ENCODE measurements at places on chromosomes 6 and 20.

- peaks cover 1% of the 10 kb centered on the region for H3K4me1 ChIP-seq
- H3K27ac ChIP-seq = no peak overlapping the region
- no peak overlapping the region for H3K4me3 ChIP-seq
- no peaks in the 10 kb centered on the region for H3K36me3 ChIP-seq
Measured at GRCh38 chr6:151498327-151498726, 4.5 kb downstream of the CCDC170 start.

- H3K27me3 ChIP-seq = no peaks in the 10 kb centered on the region
- no peak overlapping the region for H3K27ac ChIP-seq
- H3K4me3 ChIP-seq = no peak overlapping the region
Measured at GRCh38 chr6:549906-550305, 107.0 kb downstream of the HUS1B start.

DNA sequence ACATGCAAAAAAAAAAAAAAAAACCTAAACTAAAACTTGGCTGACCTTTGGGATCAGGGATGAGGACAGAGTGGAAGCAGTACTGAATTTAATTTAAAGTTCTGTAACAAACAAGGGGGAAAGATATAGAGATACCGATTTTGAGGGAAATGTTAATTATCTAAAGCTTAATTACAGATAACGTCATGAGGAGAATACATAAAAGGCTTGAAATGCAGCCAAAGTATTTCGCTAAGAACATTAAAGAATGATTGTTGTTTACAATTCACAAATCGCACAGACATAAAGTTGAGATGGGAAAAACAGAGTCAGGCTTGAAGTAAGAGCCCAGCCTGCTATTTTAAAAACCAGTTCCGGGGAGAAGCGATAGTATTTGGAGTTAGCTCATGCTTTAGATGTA is 208.0 kb upstream of the SASH1 start:
- H3K36me3 ChIP-seq = no peaks in the 10 kb centered on the region
- no peaks in the 10 kb centered on the region for H3K4me1 ChIP-seq
- no peaks in the 10 kb centered on the region for H3K27me3 ChIP-seq
- no peak for DNase-seq
- no peak overlapping the region for H3K4me3 ChIP-seq

DNA sequence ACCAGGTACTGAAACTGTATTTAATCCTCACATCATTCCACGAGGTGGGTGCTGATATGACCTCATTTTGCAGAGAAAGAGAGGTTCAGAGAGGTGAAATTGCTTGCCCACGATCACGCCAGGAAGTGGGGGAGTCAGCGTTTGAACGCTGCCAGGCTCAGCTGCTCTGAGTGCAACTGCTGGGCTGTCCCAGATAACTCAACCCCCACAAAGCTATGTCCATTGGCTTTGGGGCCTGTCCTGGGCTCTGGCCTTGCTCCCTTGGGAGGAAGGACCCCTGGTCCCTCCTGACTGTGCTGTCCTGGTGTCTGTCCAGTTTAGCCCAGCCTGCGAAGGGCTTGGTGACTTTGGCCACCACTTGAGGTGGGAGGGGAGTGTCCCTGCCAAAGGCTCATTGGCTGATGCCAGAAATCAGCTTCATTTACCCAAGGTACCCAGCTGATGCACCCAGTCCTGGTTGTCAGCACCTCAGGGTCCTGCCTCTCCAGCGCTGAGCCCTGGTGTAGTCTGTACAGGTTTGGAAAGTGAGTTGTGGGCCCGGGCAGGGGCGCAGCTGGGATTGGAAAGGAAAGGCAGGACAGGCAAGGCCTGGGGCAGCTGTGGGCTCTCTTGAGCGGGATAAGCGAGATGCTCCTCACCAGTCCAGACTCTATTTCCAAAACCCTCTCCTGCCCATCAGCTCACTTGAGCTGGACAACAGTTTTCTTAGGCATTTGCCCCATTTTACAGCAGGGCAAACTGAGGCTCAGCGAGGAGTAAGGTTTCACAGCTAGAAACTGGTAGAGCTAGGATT is 38.5 kb downstream of the SUN5 start:
- H3K36me3 ChIP-seq = no peaks in the 10 kb centered on the region
- no peak overlapping the region for H3K4me3 ChIP-seq
- no peaks in the 10 kb centered on the region for H3K4me1 ChIP-seq
- no peak overlapping the region for H3K27ac ChIP-seq

GRCh38 chr6:151130329-151130728 is 109.4 kb upstream of the AKAP12 start:
- H3K27ac ChIP-seq = no peak overlapping the region
- no peaks in the 10 kb centered on the region for H3K36me3 ChIP-seq
- DNase-seq = no peak
- H3K4me1 ChIP-seq = no peaks in the 10 kb centered on the region
- H3K27me3 ChIP-seq = no peaks in the 10 kb centered on the region
- no peak overlapping the region for H3K4me3 ChIP-seq

GRCh38 chr20:38245753-38246152 is 14.8 kb downstream of the KIAA1755 start:
- H3K4me3 ChIP-seq = no peak overlapping the region
- no peaks in the 10 kb centered on the region for H3K4me1 ChIP-seq
- H3K36me3 ChIP-seq = no peaks in the 10 kb centered on the region
- no peaks in the 10 kb centered on the region for H3K27me3 ChIP-seq

DNA sequence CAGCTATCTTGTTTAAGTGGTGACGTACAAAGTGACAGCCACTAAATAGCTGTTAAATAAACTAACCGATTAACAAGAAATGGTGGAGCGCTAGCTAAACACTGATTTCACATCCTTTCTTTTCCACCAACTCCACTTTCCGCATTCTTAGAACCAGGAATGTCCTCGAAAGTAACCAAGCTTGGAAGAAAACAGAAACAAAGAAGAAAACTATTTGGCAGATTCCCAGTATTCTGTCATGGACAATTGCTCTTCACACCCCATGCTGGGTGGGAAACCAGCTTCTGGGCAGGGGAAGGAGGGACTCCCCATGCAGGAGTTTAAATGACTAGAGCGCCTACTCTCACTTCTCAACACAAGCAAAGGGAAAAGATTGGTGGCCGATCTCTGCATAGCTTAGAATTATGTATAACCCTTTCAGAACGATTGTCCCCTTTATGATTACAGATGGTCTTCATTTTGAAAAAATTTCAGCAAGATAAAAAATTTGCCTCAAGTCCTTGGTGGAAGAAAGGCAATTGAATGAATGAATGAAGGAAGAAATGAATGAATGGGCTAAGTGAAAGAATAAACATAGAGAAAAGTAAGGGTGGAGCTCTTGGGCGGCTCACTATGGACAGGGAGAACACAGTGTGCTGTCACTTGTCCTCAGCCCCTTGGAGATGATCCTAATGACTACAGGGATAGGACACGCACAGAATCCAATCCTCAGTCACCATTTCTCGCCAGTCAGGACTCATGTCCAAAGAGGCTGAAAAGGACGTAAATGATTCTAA is 148.7 kb upstream of the NEDD9 start:
- no peak overlapping the region for H3K4me3 ChIP-seq
- H3K27ac ChIP-seq = no peak overlapping the region
- H3K36me3 ChIP-seq = no peaks in the 10 kb centered on the region
- DNase-seq = no peak

GRCh38 chr6:149044528-149044927 is 273.0 kb upstream of the TAB2 start:
- no peak overlapping the region for H3K4me3 ChIP-seq
- DNase-seq = no peak
- no peak overlapping the region for H3K27ac ChIP-seq
- H3K36me3 ChIP-seq = no peaks in the 10 kb centered on the region
- no peaks in the 10 kb centered on the region for H3K27me3 ChIP-seq

- H3K4me3 ChIP-seq = no peak overlapping the region
- no peaks in the 10 kb centered on the region for H3K27me3 ChIP-seq
- no peaks in the 10 kb centered on the region for H3K4me1 ChIP-seq
- H3K36me3 ChIP-seq = no peaks in the 10 kb centered on the region
- H3K27ac ChIP-seq = no peak overlapping the region
Measured at GRCh38 chr20:4445784-4446183, 275.9 kb upstream of the PRND start.

DNA sequence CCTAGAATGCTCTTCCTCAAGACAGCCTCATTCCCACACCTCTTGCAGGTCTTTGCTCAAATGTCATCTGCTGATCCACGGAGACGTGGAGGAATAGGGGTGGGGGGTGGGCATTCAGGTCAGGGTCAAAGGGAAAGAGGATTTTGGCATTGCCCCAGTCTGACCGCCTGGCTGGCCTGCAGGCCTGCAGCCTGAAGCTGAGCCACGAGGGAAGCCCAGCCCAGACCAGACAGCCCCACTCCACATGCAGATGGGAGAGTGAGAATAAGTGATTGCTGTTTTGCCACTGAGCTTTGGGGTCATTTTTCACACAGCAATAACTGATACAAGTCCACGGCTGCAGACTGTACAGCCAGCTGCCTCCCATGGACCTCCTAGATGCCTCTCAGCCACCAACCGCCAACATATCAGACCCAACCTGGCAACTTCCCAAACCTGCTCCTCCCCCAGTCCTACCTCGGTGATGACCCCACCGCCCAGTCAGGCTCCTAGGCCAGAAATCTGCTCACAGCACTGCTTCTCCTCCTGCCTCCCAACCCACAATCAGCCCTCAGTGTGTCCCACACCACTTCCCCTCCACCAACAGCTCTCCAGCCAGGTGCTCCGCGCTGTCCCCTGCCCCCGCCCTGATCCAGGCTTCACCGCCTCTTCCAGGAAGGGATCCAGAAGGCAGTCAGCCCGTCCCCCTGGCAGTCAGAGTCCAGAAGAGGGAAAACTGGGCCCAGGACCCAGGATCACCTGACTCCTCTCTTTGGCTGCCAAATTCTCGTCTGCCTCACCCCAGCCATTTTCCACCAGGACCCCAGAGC is 14.0 kb downstream of the KIAA1755 start:
- no peaks in the 10 kb centered on the region for H3K4me1 ChIP-seq
- no peak for DNase-seq
- no peak overlapping the region for H3K4me3 ChIP-seq
- no peaks in the 10 kb centered on the region for H3K36me3 ChIP-seq

DNA sequence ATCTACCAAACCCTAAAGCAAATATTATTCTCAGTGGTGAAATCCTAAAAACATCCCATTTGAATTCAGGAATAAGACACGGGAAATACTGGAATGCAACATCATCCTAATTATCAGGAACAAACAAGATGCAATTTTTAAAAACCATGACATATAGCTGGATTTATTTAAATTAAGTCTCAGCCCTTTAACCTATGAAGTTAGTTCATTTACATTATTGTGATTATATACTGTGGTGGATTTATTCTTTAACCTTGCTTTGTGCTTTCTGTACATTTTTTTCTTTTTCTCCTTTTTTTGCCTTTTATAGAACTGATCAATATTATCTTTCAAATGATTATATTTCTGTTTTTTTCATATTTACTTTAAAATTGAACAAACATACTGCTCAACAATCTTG is 59.8 kb upstream of the ARMC2 start:
- no peaks in the 10 kb centered on the region for H3K4me1 ChIP-seq
- H3K27me3 ChIP-seq = no peaks in the 10 kb centered on the region
- no peaks in the 10 kb centered on the region for H3K36me3 ChIP-seq
- H3K4me3 ChIP-seq = no peak overlapping the region

DNA sequence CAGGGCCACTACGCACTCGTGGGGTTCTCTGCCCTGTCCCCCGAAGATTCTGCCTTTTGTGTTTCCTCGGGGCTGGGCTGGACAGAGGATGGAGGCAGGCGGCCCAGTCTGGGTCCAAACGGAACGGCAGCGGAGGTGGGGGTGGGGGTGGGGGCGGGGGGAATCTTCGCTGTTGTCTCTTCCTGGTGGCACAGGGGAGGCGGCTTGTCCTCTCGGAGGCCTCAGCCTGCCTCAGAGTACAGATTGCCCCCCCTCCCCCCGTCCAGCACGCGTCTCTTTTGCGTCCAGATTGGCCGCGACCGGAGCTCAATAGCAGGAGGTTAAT is 1.4 kb upstream of the INSM1 start:
- H3K27me3 ChIP-seq = peaks cover 29% of the 10 kb centered on the region
- H3K4me1 ChIP-seq = no peaks in the 10 kb centered on the region
- no peak for DNase-seq
- no peak overlapping the region for H3K27ac ChIP-seq
- H3K4me3 ChIP-seq = peak overlapping the region; percentile 32

GRCh38 chr6:1697688-1698351 is 88.1 kb downstream of the FOXC1 start:
- H3K4me1 ChIP-seq = no peaks in the 10 kb centered on the region
- no peaks in the 10 kb centered on the region for H3K36me3 ChIP-seq
- no peaks in the 10 kb centered on the region for H3K27me3 ChIP-seq
- no peak overlapping the region for H3K4me3 ChIP-seq
- no peak overlapping the region for H3K27ac ChIP-seq
- no peak for DNase-seq

DNA sequence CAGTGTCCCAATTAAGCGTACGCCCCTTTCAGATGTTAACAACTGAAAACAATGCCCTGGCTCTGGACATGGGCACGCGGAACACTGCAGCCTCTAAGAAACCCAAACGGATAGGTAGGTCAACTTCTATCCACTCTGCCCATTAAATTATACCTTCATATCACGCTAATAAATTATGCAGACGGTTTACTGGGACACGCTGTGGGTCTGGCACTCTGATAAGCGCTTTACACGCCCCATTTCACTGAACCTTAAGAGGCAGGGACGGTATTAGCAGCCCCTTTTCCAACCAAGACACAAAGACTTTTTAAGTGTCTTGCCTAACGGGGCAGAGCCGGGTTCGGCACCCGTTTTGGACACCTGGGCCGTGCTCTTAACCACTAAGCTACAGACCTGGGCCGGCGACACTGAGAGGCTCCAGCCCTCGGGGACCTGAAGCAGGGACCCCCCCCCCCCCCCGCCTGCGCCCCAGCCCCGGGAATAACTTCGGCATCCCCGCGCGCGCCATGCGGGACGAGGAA is 744 bp downstream of the STAU1 start:
- H3K36me3 ChIP-seq = no peaks in the 10 kb centered on the region
- H3K4me1 ChIP-seq = no peaks in the 10 kb centered on the region
- H3K27me3 ChIP-seq = no peaks in the 10 kb centered on the region
- no peak overlapping the region for H3K27ac ChIP-seq
- no peak for DNase-seq

DNA sequence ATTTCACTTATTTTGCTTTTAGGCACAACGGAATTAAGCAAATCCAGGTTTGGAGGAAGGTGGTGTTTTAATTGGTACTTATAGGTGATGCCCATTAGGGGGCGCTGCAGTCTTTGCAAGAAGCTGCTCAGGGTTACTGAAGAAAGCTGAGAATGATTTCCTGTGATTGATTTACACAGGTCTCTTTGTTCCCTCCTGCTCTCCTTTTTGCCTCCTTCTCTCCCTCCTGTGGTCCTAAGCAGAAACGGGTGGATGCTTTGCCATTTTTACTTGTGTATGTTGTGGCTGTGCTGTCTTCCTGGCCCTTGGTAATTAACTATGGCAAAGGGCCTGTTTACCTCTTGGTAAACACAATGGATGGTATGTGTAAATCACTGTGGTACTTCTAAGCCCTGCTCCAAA is 97.8 kb downstream of the ANKS1A start:
- no peak overlapping the region for H3K27ac ChIP-seq
- no peaks in the 10 kb centered on the region for H3K27me3 ChIP-seq
- no peak overlapping the region for H3K4me3 ChIP-seq
- H3K36me3 ChIP-seq = peaks cover 7% of the 10 kb centered on the region
- DNase-seq = peak; percentile 61

DNA sequence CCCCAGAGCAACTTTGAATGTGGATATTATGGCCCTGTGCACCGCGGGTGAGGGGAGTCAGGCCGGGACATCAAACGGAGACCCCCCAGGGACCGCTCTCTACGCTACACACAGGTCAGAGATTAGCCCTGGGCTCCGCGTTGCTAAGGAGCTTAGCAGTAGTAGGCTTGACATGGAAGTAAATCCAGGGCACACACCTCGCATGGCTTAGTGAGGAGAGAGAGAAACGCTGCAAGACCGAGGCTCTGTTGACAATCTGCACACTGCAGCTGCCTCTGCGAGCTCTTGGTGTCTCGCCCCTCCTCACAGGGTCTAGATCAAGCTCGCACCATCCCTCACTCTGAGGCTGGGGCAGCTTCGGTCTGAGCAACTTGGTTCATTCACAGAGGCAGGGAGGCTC is 116.1 kb upstream of the CDH4 start:
- H3K4me3 ChIP-seq = no peak overlapping the region
- DNase-seq = no peak
- H3K36me3 ChIP-seq = no peaks in the 10 kb centered on the region
